ENCODE measurements at places on chromosomes 7 and 10.

DNA sequence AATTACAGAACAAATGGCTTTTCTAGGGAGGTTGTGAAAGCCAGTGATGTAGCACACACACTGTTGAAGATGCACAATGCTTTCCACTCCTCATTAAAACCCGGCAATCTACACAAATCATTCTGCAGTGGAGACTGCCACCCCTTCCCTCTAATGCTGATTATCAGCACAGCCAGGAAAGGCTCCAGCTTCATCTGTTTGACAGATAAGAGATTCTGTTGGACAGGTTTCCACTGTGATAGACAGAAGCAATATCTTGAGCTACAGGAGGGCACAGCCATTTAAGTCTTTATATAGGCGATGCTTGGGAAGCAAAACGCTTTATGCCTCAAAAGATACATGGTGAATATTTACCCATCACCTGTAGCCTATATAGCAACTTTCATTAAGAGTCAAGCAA lies 555.6 kb downstream of the GLRX3 start:
- DNase-seq: no peak

DNA sequence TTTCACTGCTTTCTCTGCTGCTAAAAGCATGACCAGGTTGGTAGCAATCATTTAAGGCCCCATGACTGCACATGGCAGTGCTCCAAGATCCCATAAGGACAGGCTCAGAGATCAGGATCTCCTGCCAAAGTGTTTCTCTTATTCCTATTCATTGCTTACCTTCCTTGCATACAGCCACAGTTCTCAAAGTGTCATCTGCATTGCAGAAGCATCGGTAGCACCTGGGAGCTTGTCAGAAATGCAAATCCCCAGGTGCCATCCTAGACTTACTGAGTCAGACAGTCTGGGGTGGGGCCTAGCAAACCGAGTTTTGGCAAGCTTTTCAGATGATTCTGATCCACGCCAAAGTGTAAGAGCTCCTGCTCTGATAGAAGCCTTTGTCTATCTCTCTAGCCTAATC lies 489.0 kb upstream of the AUTS2 start:
- no peak for DNase-seq

DNA sequence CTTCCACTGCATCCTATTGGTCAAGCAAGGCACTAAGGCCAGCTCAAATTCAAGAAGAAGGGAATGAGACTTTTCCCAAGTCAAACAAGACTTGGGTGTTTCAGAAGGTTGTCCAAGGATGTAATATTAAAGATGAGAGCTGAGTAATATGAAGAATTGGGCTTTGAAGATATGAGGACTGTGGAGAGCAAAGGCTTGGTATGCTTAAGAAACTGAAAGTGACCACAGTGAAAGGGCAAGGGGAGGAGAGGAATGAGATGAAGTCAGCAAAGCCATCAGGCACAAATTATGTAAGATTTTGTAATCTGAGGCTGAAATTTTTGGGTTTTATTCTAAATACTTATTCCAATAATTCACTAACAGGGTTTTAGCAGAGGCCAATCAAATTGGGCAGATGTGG lies 38.6 kb upstream of the NPY start:
- DNase-seq: no peak

- no peak for DNase-seq
Measured at GRCh38 chr10:61780732-61781131, 118.0 kb downstream of the CABCOCO1 start.

GRCh38 chr10:12766223-12766622 lies 235.3 kb downstream of the CCDC3 start:
- no peak for DNase-seq

- DNase-seq: no peak
Measured at GRCh38 chr10:326350-326749, 191.1 kb downstream of the ZMYND11 start.

DNA sequence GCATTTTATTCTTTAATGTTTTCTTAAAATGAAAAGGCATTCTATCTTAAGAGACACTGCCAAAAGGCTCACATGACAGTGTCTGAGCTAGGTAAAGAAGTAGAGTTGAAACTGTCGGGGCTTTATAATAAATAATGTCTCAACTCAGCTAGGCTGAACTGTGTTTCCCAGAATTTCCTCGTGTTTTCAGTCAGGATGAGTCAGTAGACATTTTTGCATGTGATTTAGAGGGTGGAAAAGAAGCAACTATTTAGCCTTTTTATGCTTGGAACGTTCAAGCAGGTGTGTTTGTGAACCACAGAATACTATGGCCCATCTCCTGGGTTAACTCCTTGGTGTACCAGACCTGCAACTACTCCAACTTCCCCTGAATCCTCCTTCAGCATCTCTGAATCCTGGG lies 23.4 kb upstream of the LIPA start:
- peak; percentile 49 for DNase-seq

- no peak for DNase-seq
Measured at GRCh38 chr10:33919244-33919643, 584.8 kb upstream of the NRP1 start.

DNA sequence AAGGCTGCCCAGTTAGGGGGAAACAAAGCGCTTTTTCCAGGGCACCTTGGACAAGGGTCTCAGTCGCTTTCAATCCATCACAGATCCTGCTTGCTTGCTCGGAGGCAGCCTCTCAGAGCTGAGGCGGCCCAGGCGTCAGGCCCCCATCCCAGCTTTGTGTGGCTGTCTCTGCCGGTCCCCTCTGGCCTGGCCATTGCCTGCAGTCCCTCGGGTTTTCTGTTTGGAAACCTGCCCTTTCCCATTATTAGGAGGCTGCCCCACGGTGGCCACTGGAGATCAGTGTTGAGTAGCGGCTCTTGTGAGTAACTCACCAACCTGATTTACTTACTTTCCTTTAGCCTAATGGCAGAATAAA lies 216.1 kb downstream of the GLRX3 start:
- no peak for DNase-seq

DNA sequence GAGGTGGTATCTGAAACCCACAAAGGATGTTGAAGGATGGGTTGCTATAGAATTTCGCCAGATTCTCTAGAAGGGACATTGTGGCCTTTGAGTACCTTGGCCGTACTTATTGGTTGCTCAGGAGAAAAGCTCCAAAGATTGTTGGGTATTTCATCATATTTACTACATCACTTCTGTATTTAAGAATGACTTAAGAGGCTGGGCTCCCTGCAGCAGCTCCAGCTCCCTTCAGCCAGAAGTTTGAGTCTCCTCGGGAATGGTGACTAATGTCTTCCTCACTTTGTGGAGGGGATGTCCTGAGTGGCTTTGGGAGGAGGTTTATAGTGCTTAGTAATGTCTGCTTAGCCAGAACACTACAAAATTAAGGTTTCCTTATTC lies 18.1 kb downstream of the MINDY4 start:
- peak; percentile 92 for DNase-seq

GRCh38 chr7:149141893-149142292 lies 5.4 kb upstream of the ZNF398 start:
- DNase-seq: no peak

Measured in AG08395 (cell line).